ENCODE measurements at places on chromosomes 3 and 15. TPM values are rescaled to one million over a fixed set of nuclear protein-coding genes. Genes with fewer than 3 reads are reported as not detected.

- no peaks in the 10 kb centered on the region for H3K36me3 ChIP-seq
- H3K4me3 ChIP-seq: no peak overlapping the region
- no peak overlapping the region for H3K27ac ChIP-seq
- no peaks in the 10 kb centered on the region for H3K27me3 ChIP-seq
- DNase-seq: no peak
- H3K4me1 ChIP-seq: no peaks in the 10 kb centered on the region
Observed at GRCh38 chr3:59093521-59093920, 43.7 kb upstream of the CFAP20DC start.

GRCh38 chr3:37741644-37742043, 120.0 kb upstream of the CTDSPL start:
- no peak for DNase-seq
- no peak overlapping the region for H3K27ac ChIP-seq
- H3K27me3 ChIP-seq: no peaks in the 10 kb centered on the region
- H3K4me1 ChIP-seq: no peaks in the 10 kb centered on the region
- no peak overlapping the region for H3K4me3 ChIP-seq
- no peaks in the 10 kb centered on the region for H3K36me3 ChIP-seq

- H3K4me1 ChIP-seq: peaks cover 2% of the 10 kb centered on the region
- DNase-seq: no peak
- H3K36me3 ChIP-seq: no peaks in the 10 kb centered on the region
- no peaks in the 10 kb centered on the region for H3K27me3 ChIP-seq
Observed at GRCh38 chr3:72310419-72311380, 525.8 kb upstream of the PROK2 start.

Gene IGF2BP2
- total RNA-seq: 114 TPM

- no peak overlapping the region for H3K27ac ChIP-seq
- no peaks in the 10 kb centered on the region for H3K27me3 ChIP-seq
- DNase-seq: no peak
- H3K36me3 ChIP-seq: no peaks in the 10 kb centered on the region
Observed at GRCh38 chr15:33182278-33182905, 12.1 kb downstream of the FMN1 start.

- H3K4me3 ChIP-seq: no peak overlapping the region
- no peaks in the 10 kb centered on the region for H3K36me3 ChIP-seq
- no peak for DNase-seq
- no peaks in the 10 kb centered on the region for H3K27me3 ChIP-seq
Observed at GRCh38 chr15:66849393-66849745, 147.3 kb downstream of the SMAD6 start.

DNA sequence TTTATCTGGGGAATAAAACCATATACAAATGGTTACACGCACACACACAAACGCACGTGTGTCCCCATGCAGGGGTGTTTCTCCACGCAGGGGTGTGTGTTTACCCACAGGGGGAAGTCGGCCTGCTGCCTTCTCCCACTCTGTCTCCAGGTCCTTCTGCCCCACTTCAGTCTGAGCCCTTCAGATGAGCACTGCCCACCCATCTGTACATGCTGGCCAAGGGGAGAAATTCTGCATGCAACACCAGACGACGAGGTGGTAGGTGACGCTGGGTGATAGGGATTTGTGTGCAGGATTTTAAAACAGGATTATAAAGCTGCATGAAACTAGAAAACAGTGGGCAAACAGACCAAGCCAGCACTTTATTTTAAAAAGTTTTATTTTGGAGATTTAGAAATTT, 122.5 kb downstream of the TJP1 start:
- H3K36me3 ChIP-seq: peaks cover 23% of the 10 kb centered on the region
- DNase-seq: no peak
- no peak overlapping the region for H3K4me3 ChIP-seq
- no peak overlapping the region for H3K27ac ChIP-seq

- no peaks in the 10 kb centered on the region for H3K4me1 ChIP-seq
- H3K27me3 ChIP-seq: no peaks in the 10 kb centered on the region
- H3K27ac ChIP-seq: no peak overlapping the region
- no peak for DNase-seq
- no peaks in the 10 kb centered on the region for H3K36me3 ChIP-seq
Observed at GRCh38 chr3:109278546-109278945, 37.8 kb downstream of the DPPA2 start.

DNA sequence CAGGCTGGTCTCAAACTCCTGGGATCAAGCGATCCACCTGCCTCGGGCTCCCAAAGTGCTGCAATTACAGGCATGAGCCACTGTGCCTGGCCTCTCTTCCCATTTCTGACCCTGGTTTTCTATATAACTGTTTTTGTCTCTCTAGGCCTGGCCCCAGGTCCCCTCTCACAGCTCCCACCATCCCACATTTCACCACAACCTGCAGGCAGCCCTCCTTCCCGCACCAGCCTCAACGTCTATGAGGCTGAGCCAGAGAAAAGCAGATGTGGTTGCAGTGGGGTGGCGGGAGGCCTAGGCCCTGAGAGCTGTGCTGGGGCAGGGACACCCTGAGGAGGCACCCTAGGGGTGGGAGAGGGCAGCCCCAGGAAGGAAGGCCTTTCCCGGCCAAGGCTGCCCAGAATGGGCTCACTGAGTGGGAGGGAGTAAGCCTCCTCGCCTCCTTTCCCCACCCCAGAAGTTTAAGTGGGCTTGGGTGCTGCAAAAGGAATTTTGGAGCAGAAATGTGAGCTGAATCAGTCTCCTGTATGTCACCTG, 99.7 kb downstream of the LSM3 start:
- no peak for DNase-seq
- no peaks in the 10 kb centered on the region for H3K27me3 ChIP-seq
- peaks cover 25% of the 10 kb centered on the region for H3K4me1 ChIP-seq
- no peak overlapping the region for H3K27ac ChIP-seq
- H3K36me3 ChIP-seq: no peaks in the 10 kb centered on the region
- no peak overlapping the region for H3K4me3 ChIP-seq

Gene ALDH1A2
- total RNA-seq: 0.31 TPM

DNA sequence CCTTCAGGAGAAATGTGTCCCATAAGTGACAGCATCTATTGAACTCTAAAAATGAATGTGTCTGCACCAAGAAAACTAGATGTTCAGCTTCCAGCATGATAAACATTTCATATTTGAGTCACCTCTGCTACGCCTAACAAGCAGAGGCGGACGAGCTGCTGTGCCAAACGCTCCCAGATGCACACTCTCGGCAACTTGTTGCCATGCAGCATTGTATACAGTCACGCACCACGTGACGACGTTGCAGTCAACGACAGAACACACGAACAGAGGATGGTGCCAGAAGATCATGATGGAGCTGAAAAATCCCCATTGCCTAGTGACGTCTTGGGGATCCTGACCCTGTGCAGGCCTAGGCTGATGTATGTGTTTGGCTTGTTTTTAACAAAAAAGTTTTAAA, 137.5 kb downstream of the XXYLT1 start:
- H3K4me1 ChIP-seq: no peaks in the 10 kb centered on the region
- H3K27ac ChIP-seq: no peak overlapping the region
- H3K27me3 ChIP-seq: no peaks in the 10 kb centered on the region

Gene SPTBN5
- total RNA-seq: 0.84 TPM

DNA sequence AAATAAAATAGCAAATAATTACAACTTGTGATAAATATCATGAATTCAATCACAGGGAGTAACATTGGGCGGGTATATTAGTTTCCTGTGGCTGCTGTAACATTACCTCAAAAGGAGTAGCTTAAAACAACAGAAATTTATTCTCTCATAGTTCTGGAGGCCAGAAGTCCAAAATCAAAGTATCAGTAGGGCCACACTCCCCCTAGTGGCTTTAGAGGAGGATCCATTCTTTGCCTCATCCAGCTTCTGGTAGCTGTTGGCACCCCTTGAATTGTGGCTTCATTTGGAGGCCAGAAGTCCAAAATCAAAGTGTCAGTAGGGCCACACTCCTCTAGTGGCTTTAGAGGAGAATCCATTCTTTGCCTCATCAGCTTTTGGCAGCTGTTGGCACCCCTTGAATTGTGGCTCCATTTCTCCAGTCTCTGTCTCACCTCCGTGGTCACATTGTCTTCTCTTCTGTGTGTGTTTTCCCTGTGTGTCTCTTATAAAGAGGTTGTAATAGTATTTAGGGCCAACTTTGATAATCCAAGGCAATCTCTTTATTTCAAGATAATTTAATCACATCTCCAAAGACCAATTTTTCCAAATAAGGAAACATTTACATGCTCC, 3.1 kb upstream of the CFAP20DC start:
- H3K4me3 ChIP-seq: no peak overlapping the region
- no peaks in the 10 kb centered on the region for H3K36me3 ChIP-seq
- peaks cover 3% of the 10 kb centered on the region for H3K27me3 ChIP-seq
- H3K27ac ChIP-seq: no peak overlapping the region
- no peak for DNase-seq

Gene CKMT1B
- 30.5 TPM for total RNA-seq

DNA sequence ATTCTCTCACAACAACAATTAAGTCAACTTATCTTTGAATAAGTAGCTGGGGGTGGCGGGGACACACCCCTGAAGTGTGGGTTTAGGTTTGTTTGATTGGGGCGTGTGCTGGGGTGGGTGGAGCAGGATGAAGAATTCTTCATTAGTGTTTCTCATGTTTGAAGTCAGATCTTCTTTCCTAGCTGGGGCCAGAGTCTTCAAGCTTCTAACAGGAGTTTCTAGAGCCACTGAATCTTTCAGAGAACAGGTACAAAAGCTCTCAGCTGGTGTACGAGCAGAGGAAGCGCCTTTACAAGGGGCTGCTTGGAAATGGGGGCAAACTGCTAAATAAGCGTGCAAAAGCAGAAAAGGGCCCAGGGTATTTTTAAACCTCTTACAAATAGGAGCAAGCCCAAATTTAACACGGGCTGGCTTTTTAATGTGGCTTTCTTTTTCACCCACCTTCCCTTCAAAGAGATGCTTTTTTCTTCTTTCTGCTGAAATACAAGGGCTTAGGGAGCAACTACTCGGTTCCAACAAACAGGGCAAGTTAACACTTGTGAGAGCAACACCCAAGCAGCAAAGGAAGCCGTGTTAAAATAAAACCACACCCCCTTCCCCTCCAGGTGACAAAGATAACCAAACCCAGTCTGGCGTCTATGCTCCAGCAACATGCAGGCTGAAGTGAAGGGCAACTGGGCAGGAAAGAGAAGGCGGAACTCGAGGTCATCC, 86.9 kb upstream of the RASGRP1 start:
- no peak for DNase-seq
- no peaks in the 10 kb centered on the region for H3K27me3 ChIP-seq
- H3K4me3 ChIP-seq: no peak overlapping the region
- no peaks in the 10 kb centered on the region for H3K36me3 ChIP-seq

Gene TAGLN3
- 7.2 TPM for total RNA-seq

Gene PLSCR5
- not detected for total RNA-seq

Gene FBN1
- total RNA-seq: 3.3 TPM

DNA sequence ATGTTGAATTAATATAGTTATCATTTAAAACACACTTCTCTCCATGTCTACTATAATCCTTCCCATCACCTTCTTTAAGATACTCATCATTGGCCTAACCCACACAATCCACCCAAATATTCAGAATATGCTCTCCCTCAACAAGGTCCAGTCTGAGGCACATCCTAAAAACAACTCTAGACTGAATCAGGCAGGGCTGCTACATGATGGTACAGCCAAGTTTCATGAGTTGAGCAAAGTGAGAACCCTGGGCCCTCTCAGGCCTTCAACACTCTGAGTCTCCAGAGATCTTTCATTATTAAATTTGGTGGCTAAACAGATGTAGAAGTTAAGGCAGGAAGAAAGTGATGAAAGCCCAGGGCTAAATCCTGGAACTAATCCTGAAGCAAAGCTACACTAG, 16.2 kb downstream of the ZNF148 start:
- no peaks in the 10 kb centered on the region for H3K36me3 ChIP-seq
- no peaks in the 10 kb centered on the region for H3K27me3 ChIP-seq
- H3K27ac ChIP-seq: no peak overlapping the region
- DNase-seq: no peak

DNA sequence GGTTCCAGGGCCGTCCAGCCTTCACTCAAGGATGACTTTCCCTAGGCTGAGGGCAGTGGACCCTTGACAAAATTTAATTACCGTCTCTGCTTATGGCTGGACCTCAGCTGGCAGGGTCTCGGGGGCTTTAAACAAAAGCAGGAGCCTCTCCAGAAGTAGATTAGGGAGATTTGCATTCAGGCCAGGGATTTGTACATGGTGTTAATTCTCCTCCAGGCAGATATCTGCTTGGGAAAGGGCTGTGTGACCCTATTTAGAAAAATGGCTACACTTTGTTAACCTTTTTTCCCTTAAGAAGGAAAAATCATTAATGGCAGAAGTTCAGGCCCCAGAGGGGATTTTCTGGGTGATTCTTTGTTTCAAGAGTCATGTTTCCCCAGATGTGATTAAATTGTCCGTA, 329.1 kb upstream of the C2CD4B start:
- DNase-seq: no peak
- H3K4me3 ChIP-seq: no peak overlapping the region
- H3K27ac ChIP-seq: no peak overlapping the region
- no peaks in the 10 kb centered on the region for H3K27me3 ChIP-seq

GRCh38 chr15:82128401-82129148, 82.8 kb upstream of the MEX3B start:
- no peak overlapping the region for H3K4me3 ChIP-seq
- H3K36me3 ChIP-seq: 0 out of 2 replicates have a peak, but pooled peaks cover 4% of the 10 kb centered on the region
- DNase-seq: no peak
- H3K27me3 ChIP-seq: no peaks in the 10 kb centered on the region
- no peaks in the 10 kb centered on the region for H3K4me1 ChIP-seq
- no peak overlapping the region for H3K27ac ChIP-seq

DNA sequence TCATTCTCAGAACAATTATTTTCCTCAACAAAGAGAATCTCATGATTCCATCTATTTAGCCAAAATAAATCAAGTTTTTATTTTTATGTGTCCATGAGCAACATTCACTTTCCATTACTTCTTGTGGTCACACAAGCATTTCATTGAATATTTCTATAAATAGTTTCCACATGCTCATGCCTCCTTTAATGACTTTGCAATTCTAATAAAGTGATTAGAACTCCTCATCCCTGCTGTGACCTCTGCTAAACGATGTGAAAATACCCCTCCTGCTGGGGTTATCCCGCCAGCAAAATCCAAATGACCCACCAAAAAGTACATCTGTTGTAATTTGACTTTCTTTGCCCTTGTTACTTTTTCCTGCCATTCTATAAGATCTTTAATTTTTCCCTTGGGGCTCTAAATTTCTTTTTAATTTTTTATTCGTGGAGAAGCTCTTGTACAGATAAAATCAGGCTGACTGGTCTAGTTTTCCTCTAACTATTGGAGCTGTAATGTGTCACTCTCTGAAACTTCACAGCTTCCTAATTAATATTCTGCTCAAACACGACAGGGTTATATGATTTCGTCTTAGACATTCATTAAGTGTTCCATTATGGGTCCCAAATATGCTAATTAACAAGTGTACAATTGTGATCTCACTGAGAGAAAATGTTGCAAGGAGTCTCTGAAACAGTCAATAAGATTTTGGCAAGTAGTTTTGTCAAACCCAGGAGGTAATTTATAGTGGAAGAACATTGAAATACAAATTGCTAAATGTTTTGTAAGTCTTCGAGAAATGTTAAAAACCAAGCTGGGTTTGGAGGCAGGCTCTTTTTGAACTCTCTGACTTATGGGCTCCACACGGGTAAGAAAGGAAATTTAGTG, 533.1 kb upstream of the NAALADL2 start:
- H3K27ac ChIP-seq: no peak overlapping the region
- DNase-seq: no peak
- H3K36me3 ChIP-seq: no peaks in the 10 kb centered on the region
- no peak overlapping the region for H3K4me3 ChIP-seq
